ENCODE measurements at places on chromosomes 16 and 17.

DNA sequence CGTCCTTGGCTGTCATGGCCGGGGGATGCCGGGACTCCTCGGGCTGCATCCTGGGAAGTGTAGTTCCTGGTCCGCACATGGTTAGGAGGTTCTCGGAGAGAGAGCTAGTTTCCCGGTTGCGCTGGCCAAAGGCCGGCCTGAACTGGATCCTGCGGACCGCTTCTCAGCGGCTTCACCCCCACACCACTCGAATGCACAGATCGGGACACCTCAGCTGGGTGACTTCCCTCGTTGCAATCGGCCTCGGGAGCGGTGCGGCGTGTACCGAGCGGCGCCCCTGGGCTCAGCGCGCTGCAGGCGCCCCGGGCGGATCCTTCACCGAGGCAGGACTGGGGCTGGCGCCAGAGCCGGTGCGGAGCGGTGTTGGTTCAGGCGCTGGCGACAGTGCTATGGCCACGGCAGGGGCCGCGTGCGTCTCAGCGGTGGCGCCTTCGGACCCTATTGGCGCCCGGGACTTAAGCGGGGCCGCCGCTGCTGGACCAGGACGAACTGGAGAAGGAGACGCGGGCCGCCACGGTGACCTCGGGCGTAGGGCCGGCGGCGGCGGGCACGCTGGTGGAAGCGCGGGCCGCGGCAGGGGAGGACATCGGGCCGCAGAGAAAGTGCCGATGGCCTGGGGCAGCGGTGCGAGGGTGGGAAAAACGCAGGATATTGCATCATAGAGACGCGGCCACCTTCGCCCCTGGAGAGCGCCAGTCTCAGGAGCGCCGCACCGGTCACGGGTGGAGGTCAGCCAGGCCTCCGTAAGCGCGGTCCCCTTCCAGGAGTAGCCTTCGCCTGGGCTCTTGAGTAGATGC, 11.4 kb downstream of the ZNF629 start:
- peak; percentile 76 for DNase-seq

GRCh38 chr17:6556121-6557039, at the start of gene PITPNM3:
TSS of gene PITPNM3 (minus strand) at chr17:6556555. CDS start at chr17:6556406, 149 bp downstream.
- no peak for DNase-seq

- no peak for DNase-seq
These were observed 11.3 kb downstream of the NUBP1 start for GRCh38 chr16:10754941-10755340.

DNA sequence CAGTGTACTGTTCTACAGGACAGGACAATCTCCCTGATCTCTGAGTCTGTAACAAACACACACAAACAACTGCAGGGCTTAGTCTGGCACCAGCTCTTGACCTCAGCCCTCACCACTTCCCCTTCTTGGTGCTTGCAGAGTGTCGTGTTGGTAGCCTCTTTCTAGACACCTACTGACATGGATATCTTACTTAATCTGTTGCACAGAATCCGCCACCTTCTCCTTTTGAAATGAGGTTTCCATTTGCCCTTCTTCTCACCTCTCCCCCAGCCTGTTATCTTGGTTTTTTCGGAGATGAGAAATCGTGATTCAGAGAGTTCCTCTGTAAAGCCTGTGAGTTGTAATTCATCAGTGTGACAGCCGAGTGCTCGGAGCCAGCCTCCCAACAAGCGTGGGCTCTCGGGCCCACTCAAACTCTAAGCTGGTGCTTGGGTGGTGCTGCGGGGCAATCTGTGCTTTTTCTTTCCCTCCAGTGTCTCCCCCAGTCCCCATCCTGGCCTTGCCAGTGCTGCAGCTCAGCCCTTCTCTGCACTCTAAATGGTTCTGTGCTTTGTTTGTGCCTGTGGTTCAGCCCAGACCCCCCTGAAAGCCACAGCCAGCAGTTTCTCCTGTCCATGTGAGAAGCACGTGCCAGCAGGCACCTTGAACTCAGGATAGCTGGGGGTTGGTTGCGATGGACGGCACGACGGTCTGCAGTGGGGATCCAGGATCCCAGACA, 28.1 kb downstream of the KIAA0513 start:
- DNase-seq: peak; percentile 24

DNA sequence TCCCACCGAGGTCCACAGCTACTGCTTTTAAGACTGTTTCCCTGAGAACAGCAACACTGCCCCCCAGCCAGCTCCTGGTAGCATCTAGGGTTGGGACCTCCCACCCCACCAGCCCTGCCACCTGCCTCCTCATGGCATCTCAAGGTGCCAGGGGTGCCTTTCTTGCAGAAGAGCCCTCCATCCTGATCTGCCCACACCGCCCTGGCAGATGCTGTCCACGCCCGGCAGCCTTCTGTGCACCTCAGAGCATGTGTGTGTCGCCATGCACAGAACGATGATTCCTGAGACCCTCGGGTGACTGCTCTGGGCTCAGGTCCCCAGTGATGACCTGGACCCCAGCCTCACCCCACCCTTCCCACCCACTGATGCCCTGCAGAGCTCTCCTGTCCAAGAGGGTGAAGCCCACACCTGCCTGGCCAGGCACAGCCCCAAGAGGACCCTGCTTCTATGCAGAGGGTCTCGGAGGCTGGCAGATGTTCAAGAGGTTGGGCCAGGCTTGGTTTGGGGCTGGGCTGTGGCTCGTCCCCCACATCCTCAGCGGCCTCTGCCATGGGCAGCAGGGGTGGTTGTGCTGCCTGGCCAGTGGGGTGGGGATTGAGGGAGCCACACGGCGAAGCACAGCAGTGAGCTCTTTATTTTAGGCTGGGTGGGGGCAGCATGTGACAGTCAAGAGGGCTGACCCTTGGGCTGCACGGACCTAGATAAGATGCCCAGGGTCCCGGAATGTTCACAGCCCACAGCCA, 5.2 kb upstream of the SPATA2L start:
- no peak for DNase-seq
